Caki2 (cell line): ENCODE measurements at places on chromosomes 7 and 10. TPM values are rescaled to one million over a fixed set of nuclear protein-coding genes. Genes with fewer than 3 reads are reported as not detected.
A peak's percentile ranks its signal among the peaks of the same experiment; 100 is the strongest.

DNA sequence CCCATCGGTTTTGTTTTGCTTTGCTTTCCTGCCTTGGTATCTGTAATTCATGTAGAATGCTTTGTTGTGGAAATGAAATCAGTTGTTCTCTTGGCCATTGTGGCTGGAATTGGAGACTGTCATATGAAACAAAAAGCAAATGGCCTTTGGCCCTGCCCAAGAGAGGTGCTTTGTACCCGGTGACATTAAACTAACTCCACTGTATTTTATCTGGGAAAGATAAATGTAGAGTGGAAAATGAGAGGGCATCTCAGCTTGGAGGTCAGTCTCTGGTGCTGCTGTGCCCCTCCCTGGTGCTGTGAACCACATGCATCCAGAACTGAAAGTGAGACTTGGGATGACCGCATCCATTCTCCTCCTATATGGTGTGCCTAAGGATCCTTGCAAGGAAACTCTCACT lies 75.4 kb downstream of the CDK1 start:
- no peak for DNase-seq

- no peak for DNase-seq
These were observed 45.4 kb upstream of the LRGUK start for GRCh38 chr7:134081695-134082094.

The LFNG gene
- total RNA-seq: 10.2 and 16.7 TPM in 2 replicates

DNA sequence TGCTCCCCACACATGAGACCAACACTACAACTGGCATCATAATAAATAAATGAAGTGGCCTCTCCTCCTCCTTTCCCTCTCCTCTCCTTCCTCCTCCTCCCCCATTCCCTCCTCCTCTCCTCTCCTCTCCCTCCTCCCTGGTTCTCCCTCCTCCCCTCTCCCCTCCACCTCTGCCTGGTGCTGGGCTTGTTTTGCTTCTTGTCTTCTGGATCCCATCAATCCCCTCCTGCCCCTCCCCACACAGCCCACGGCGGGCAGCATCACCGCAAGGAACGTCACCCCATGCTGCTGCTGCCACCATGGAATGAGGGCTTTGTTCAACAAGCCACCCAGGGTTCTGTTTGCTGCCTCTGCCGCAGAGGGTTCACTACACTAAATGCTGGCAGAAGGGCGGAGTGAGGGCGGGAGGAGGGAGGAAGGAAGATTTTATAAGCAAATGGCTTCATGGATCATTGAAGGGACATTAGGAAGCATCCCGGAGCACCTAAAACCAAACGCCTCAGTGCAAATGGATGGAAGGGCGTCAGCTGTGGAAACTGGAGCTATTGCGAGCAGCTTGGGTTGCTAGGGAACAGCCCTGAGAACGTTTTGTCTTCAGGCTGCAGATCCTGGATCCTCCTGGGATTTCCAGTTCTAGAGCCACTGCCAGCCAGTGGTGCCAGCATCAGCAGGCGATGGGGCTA lies 379.7 kb upstream of the ZMIZ1 start:
- DNase-seq: peak; percentile 94

The PSD gene
- 0.78 and 0.87 TPM in 2 replicates for total RNA-seq

The ITPRID1 gene
- total RNA-seq: not detected in 2 replicates

DNA sequence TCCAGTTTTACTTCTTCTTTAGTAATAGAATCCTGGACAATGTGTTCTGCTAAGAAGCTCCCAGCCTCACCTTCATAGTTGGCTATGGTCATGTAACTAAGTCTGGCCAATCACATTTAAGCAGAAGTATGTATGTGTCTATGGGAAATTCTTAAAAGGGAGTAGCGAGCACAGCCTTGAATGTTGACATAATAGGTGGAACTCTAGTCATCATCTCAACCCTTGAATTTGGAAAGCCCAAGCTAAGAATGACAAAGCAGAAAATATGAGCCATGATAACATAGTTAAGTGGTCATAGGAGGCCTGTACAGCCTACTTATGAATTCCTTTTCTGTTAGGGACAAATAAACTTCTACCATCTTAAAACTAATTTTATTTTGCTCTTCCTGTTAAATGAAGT lies 134.1 kb downstream of the MAGI2 start:
- DNase-seq: peak; percentile 43

DNA sequence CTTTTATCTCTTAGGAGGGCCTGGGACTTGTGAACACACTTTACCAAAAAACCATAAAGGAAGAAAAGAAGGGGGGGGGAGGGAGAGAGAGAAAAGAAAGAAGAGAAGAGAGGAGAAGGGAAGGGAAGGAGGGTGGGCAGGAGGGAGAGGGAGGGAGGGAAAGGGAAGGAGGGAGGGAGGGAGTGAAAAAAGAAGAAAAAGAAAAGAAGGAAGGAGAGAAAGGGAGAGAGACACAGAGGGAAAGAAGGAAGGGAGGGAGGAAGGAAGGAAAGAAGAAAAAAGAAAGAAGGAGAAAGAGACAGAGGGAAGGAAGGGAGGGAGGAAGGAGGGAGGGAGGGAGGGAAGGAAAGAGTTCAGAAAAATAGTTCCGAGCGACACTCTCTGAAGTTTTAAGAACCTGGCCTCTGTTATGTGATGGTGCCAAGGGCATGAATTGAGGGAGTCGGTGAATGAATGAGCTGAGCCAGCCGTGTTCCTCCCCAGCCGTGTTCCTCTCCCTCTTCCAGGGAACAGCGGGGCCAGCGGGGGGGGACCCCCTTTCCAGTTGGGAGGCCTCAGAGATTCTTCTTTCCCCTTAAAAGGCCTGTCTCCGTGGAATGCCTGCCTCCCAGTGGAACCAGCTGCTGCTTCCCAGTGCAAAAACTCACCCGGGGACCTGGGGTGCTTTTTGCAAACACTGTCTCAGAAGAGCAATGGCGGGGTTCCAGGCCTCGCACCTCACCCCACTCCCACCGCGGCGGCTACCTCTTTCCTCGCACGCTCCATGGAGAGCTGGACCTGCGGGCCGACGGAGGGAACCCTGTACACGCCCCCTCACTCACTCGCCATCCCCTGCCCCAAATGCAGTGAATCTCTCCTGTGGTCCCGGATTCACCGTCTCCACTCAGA lies 84.1 kb downstream of the FOXL3 start:
- no peak for DNase-seq

The CACNA2D1 gene
- total RNA-seq: 2.5 and 5.8 TPM in 2 replicates

GRCh38 chr7:65731562-65732035 lies 141.3 kb upstream of the VKORC1L1 start:
- no peak for DNase-seq

GRCh38 chr7:157425137-157425731 lies 88.4 kb downstream of the DNAJB6 start:
- DNase-seq: no peak

- DNase-seq: no peak
These were observed 64.0 kb downstream of the MAD1L1 start for GRCh38 chr7:2168615-2169311.

DNA sequence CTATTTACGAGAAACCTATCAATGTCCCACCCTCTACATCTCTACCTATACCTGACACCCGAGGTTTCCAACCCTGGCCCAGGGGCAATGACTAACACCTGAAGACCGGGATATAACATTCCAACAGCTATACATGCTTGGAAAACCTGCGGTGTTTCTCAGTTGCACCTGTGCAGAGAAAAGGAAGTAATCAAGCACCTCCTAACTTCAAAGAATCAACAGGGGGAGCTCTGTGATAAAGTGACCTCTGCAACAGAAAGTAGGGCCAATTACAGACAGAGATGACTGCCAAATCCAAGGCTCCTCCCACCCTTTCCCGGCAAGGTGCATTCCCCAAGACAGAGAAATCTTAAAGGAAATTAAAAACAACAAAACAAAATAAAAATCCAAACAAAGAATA lies 41.3 kb downstream of the CCDC6 start:
- no peak for DNase-seq

The TUBB8 gene
- not detected in 2 replicates for total RNA-seq

The PNLIP gene
- not detected in 2 replicates for total RNA-seq

DNA sequence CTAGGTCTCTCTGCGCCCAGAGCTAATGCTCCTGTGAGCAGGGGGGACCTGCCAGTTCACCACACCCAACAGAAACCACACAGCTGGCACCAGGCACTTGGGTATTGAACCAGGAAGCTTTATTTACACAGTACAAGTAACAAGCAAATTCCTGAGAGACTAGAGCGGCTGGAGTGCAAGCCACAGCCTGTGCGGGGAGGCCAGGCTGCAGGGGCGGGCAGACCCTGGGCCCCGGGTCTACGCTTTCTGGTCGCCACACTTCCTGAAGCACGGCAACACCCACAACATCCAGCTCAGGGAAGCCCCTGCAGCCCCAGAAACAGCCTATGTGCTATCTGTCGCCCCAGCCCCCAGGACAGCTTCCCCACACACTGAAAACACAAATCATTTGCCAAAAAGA lies 125.0 kb downstream of the FAM53B start:
- DNase-seq: no peak

The HOXA3 gene
- 3.3 and 32.9 TPM in 2 replicates for total RNA-seq

GRCh38 chr7:137975221-137975620 lies 26.7 kb downstream of the CREB3L2 start:
- DNase-seq: no peak

The TMEM229A gene
- not detected in 2 replicates for total RNA-seq

DNA sequence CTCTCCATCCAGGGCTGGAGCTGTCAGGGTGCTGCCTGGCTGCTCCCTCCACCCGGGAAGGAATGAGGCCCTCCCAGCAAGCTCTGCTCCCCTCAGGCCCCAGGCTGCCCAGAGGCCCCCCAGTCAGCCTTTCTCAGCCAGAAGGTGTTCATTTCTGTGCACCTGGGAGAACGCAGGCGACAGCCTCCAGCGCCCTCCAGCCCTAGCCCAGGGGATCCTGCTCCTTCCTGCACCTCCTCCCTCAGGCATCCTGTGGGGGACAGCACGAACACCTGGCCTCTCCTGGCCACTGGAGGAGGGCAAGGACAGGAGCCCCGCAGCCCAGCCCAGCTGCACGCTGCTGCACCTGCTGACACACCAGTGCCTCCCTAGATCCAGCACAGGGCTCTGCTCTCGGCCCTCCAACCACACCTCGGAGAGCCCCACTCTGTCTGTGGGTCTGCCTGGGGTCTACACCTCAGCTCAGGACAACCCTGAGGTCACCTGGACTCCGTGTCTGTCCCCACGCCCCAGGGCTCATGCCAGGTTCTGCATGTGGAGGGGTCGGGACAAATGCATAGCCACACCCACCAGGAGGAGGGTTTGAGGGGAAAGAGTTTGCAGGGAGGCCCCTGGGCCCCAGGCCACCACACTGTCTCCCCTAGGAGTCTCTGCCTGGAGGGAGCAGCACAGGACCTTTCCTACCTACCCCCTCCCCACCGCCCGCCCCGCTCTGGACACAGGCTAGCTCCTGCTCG lies 7.4 kb upstream of the PWWP2B start:
- no peak for DNase-seq

GRCh38 chr10:63125459-63125858 lies 7.7 kb upstream of the NRBF2 start:
- DNase-seq: no peak

DNA sequence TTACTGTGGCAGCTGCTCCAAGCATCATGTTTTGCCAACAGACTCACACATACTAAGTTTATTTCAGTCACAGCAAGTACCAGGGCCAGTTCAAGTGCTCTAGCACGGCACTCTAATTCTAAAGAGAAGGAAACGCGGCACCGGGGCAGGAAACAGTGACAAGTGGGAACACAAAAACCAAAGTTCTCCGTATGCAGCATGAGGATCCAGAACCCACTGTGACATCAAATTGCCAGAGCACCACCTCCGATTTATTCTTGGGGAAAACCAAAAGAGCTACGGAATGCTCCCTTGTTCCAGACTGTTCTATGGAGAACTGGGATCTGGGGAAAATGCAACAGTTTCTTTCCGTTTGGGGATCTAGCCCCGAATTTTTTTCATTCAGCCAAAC lies 448 bp upstream of the PTER start:
- DNase-seq: no peak

The FAM180A gene
- total RNA-seq: 0.84 TPM in 1 of 2 replicates, not detected in the other

The NXPH1 gene
- 0.14 TPM in 1 of 2 replicates, not detected in the other for total RNA-seq

The TFR2 gene
- total RNA-seq: 0.27 TPM in 1 of 2 replicates, not detected in the other
